H4 (cell line): ENCODE measurements at places on chromosomes 13 and 19. TPM values are rescaled to one million over a fixed set of nuclear protein-coding genes. Genes with fewer than 3 reads are reported as not detected.

The PLVAP gene
- not detected in 2 replicates for total RNA-seq

The CYP2B6 gene
- not detected in 2 replicates for total RNA-seq

DNA sequence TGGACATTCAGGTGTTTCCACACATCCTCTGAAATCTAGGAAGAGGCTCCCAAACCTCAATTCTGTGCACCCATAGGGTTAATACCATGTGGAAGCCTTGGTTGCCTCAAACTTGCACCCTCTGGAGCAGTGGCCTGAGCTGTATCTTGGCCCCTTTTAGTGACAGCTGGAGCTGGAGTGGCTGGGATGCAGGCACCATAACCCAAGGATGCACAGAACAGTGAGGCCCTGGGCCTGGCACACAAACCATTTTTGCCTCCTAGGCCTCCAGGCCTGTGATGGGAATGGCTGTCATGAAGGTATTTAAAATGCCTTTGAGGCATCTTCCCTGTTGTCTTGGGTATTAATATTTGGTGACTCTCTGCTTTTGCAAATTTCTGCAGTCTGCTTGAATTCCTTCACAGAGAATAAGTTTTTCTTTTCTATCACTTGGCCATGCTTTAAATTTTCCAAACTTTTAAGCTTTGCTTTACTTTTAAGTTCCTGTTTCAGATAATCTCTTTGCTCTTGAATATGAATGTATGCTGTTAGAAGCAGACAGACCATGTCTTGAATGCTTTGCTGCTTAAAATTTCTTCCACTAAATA is 1594.5 kb upstream of the PCDH20 start:
- DNase-seq = no peak

DNA sequence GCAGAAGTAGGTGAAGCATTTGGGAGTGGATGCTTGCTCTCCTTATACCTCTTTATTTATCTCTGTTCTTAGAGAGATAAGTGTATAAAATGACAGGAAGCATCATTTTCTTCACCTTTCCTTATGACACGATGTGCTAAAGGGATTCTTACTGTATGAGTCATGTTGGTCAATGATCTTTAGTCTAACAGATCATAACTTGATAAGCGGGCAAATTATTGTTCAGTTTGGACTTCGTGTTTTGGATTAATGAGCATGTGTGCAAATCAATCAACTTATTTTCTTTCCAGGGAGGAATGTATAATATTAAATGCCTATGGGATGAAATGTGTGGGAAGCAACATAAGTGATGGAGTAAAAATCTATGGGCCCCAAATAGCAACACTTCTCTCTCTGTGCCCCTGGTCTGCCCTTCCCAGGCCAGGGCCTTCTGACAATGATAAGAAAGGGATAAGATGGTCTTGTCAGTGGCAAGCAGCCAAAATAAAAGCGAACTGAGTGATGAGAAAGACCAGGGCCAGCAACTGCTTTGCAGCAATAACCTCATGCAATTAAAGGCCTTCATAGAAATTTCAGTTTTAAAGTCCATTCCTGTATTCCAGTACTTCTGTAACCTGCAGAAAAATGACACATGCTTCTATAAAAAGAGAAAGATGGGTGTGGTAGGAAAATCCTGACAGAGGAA is 61.4 kb downstream of the SLC10A2 start:
- DNase-seq = no peak

DNA sequence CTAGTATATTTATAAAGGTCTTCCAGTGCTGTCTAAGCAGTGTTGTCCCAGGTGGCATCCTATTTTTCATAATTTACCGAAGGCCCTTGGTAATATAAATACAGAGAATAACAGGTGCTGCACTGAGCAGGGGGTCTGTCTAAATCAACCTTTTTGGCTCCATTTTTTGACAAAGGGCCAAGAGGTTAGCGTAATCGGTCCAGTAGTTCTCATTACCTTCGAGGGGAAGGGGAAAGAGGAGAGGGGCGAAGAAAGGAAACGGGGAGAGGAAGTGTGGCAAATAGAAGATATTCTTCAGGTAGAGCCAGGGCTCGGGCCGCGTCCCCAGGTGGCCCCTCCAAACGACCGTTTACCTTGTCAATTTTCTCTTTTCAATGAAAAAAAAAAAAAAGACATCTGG is 749 bp upstream of the PAN3 start:
- DNase-seq = no peak

DNA sequence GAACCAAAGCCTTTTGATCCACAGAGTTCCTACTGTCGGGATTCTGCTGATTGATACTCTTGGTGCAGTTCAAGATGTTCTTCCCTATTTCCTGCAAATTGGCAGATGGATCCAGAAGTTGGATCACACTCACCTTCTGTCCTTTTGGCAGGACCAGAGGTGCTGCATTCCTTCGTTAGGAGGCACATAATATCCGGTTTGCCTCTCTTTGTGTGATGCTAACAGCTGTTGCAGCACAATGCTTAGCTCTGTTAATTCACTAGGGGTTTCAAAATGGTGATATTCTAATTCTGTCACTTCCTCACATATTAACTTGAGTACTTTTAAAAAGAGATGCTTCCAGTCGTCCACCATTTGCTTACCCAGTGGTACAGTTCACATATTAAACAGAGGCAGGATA is 15.2 kb upstream of the CHST8 start:
- no peak for DNase-seq
